Hindlimb muscle (tissue), 1 donor: ENCODE measurements at places on chromosomes 6 and 20.

- no peak for DNase-seq
Observed at GRCh38 chr6:90472716-90473115, 114.2 kb downstream of the MAP3K7 start.

DNA sequence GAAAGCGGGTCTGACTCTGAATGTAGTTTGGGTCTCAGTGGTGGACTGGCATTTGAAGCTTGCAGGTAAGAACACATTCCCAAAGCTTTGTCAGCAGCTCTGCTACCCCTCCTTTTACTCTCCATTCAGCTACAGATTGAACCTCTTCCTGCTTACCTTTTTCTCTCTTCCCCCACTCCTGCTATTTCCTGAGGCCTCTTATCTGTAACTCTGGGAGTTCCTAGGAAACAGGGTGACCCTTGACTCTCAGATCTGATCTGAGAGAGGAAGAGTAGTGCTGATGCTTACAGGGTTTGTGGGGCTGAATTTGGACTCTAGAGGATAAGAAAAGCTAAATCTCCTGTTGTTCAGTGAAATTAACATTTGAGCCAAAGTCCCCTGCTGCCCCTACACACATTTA lies 21.4 kb downstream of the BRPF3 start:
- no peak for DNase-seq

DNA sequence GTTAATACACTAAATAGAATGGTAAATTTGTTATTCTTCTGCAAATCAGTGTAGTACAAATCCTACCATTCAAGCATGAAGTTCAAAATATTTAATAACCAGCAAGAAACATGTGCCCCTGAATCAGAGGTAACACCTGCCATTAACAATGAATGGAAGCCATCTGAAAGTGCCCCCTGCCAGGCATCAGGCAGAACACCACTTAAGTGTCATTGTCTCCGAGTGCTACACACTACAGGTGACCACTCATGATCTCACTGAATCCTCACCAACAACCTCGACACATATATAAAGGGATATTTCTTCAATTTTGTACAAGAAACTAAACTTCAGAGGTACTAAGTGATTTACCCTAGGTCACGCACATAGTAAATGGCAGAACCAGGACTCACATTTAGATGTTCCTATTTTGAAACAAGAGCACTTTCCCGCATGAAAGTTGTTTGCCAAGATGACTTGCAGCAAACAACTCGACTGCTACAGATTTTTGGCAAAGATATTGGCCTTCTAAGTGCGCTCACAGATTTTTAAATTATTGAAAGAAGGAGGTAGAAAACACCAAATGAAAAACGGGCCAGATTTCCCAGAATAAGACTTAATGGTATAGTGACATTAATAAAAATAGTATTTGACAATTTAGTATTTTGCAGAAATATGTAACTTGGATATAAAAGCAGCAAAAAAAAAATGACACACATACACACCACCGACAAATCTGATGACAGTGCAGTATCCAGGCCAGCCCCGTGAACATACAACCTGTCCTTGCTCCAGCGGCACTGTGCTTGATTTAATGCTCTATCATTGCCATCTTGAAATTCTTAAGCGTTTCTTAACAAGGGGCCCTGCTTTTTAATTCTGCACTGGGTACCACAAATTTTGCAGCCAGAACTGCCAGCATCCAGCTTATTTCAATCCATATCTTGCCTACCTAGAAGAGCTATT lies 274.5 kb downstream of the ALDH8A1 start:
- DNase-seq, result no peak

GRCh38 chr6:102488729-102489128 lies 1095.2 kb downstream of the GRIK2 start:
- no peak for DNase-seq

DNA sequence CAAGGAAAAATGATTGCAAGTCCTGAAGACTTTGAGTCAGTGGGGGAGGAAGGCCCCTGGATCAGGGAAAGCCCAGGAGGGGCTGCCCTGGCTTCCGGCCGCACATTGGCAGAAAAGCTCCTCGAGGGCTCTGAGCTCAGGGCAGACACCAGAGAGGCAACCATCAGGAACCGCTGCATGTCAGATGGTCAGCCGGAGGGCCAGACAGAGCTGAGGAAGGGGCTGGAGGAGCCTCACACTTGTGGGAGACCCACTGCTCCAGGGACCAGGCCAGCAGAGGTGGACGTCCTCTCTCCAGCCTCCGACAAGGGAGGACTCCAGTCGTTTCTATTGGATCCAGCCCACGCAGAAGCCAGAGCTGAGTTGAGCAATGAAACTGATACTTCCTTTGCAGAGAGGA lies 30.2 kb upstream of the AAR2 start:
- no peak for DNase-seq

DNA sequence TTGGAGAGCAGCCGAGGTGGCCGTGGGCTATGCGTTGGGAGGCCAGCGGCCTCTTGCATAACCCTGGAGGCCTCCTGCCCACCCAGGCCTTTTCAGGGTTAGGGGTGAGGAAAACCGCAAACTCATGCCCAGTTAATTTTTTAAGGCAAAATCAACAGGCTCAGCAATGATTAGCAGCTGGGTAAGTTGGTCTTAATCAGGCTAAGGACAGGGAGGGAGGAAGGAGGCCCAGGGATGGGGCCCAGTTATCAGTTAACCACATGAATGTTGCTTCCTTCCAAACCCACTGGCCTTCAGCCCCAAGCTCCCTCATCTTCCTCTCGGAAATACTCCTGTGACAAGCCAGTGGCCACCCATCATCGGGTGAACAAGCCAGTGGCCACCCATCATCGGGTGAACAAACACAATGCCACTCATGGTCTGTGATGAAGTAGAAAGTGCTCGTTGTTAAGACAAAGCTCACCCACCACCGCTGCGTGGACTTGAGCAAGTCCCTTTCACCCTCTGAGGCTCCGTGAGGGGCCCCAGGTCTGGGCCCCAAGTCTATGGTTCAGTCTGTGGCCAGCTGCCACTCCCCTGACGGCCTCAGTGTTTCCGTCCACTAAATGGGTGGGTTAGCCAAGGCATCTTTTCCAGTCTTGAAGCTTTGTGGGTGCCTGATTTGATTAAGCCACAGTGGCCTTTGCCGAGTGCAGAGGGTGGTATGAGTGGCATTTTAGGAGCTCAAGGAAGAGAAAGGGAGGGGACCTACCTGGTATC lies 39.4 kb downstream of the HNF4A start:
- no peak for DNase-seq

- no peak for DNase-seq
Observed at GRCh38 chr6:24980507-24981385, 45.0 kb upstream of the RIPOR2 start.

GRCh38 chr20:49507741-49508434 lies 25.4 kb upstream of the KCNB1 start:
- no peak for DNase-seq

GRCh38 chr6:68045193-68045592 lies 589.9 kb upstream of the ADGRB3 start:
- DNase-seq, result no peak

DNA sequence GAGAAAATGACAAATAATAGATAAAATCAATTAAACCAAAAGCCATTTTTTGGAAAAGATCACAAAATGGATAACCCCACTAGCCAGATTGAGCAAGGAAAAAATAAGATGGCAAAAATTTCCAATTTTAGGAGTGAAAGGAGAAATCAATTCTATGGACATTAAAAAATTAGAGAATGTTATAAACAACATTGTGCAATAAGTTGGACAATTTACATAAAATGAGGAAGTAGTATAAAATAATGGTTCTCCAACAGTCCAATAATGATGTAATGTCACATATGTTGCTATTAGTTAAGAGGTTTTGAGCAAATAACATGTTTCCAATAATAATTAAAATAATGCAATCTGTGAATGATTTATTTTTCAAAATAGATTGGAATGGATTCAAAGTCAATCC lies 3.1 kb upstream of the SNAP91 start:
- DNase-seq, result no peak

- DNase-seq, result no peak
Observed at GRCh38 chr6:9100869-9101580, 665.7 kb upstream of the SLC35B3 start.

DNA sequence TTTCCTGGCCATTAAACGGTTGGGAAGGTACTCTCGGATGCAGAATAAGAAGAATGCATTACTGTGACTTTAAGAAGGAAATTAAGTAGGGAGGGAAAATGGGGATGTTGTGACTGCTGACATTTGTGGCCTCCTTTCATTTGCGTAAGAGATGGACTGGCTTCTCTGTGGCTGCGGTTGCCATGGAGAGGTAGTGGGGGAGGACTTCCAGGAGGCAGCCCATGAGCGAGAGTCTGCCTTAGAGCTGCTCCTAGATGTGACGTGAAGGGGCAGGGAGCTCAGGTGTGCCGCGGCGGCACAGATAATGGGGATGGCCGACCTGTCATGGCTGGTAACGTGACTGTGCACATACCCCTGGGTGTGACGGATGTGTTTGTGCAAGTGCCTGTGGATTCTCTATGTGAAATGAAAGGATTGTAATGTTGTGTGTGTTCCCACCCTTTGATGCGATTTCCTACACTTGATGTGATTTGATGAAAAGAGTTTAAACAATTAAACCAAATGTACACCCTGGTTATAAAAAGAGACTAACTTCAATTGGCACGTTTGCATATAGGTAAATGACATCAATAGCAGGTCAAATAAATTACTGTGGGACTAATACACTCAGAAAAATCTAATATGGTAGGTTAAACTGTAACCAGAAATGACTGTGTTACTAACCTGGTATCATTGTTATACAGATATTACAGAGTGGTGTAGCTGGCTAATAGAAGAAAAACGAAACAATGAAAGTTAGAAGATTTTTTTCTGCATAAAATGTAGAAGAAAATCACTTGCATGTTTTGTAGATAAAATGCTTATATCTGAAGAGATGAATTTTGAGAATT lies 48.9 kb downstream of the HIVEP1 start:
- no peak for DNase-seq

DNA sequence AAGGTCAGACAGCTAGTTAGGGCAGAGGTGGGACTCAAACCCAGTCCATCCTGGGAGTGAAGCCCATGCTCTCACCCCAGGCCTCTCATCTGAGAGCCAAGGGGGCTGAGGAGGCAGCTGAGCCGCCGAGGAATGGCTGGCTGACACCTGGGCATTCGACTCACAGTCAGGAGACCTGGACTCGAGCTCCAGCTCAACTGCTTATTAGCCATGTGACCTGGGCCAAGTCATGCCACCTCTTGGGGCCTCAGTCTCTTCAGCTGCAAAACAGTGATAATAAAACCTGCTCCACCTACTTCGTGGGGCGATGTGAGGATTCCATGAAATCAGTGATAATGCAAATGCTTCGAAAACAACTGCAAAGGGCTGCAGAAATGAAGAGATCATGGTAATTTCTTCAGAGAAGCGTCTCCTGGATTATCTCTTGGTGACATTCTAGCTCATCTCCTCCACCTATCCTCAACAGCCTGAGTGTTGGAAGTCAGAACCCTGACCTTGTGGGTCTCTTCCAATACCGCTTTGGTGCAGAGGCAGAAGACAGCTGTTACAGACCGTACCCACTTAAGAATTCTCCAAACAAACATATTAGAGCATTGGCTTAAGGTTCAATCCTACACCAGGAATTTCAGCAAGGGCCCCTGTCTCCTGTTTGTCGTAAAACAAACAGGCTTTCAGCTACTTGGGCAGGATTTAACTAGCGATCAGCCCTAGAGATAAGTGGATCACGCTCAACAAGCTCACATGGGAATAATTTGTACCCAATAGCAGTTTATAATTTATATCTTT lies 60.0 kb upstream of the PIM1 start:
- DNase-seq, result no peak

- DNase-seq, result no peak
Observed at GRCh38 chr6:24899136-24899996, 36.4 kb downstream of the RIPOR2 start.

DNA sequence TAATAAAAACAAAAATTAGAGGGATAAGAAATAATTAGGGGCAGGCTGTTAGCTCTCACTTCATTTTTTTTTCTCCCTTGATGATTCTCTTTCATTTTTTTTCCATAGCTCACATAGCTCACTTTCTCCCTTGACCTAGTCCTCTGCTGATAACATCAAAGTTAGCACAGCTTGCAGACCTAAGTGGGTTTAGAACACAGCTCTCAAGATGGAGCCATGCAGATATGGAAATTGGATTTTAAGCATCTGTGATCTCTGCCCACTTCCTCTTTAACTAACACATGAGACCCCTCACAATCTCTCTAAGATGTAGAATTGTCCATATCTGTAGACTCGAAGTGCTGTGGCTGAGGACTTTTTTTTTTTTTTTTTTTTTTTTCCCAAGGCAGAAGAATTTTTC lies 257.1 kb downstream of the SOX4 start:
- DNase-seq, result no peak

DNA sequence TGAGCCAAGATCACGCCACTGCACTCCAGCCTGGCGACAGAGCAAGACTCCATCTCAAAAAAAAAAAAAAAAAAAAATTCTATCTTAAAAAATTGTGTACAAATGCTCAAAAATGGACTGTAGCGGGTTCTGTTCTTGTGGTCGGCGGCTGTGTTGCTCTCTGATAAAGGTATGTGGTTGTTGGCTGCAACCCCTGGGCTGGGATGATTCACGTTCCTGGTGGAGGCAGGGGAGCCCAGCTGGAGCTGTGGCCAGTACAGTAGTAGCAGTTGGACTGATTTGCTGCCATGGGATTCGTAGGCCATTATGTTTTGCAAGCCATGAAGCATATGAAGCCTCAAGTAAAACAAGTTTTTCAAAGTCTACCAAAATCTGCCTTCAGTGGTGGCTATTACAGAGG lies 22.3 kb downstream of the MDN1 start:
- DNase-seq, result no peak

DNA sequence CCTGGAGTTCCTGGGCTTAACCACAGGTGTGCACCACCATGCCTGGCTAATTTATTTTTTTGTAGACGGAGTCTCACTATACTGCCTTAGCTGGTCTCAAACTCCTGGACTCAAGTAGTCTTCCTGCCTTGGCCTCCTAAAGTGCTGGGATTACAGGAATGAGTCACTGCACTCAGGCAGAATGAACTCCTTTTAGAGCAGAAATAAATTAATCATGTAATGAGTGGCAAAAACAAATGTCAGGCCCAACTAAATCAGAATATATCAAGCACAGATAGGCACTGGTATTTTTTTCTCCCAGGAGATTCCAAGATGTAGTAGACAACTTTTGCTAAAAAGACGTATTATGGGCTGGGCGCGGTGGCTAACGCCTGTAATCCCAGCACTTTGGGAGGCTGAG lies 2.6 kb downstream of the RPS10 start:
- no peak for DNase-seq

DNA sequence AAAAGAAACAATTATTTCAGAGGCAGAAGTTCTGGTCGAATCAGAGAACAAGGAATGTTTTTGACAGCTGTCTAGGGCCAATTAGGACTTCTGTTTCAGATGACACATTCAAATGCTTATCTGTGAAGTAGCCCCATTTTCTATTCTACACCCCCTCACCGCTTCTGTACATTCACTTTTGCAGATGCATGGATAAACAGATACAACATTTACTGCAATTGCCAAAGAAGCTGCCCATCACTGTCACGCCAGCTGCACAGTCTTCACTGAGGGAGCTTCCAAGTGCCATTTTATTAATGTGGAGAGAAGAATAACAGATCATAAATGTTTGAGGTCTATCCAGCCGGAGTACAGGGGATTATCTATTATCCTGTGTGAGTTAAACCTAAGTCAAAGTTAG lies 426.8 kb upstream of the ARID1B start:
- no peak for DNase-seq

GRCh38 chr20:416950-417800 lies 9.1 kb downstream of the RBCK1 start:
- DNase-seq, result no peak
